ENCODE measurements at places on chromosomes 16 and 17.
A peak's percentile ranks its signal among the peaks of the same experiment; 100 is the strongest.

- no peak for DNase-seq
These were observed 57.7 kb downstream of the CMC2 start for GRCh38 chr16:80948886-80949493.

DNA sequence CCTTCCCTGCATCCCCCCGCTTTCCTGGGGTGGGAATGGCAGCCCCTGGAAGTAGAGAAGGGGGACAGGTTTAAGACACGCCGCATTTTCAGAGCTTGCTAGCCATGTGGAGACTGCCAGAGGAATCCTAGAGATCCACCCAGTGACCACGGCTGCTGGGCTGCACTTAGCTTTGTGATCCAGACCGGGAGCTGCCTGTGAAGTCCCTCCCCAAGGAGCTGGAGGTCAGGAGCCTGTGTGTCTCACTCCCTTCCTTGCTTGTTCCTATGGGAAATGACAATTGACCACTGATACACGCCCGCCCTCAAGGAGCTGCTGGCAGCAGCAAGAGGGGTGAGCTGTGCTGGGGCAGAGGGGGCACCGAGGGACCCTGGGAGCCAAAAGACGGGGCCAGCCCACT is 73.7 kb downstream of the SREBF1 start:
- DNase-seq, result no peak

DNA sequence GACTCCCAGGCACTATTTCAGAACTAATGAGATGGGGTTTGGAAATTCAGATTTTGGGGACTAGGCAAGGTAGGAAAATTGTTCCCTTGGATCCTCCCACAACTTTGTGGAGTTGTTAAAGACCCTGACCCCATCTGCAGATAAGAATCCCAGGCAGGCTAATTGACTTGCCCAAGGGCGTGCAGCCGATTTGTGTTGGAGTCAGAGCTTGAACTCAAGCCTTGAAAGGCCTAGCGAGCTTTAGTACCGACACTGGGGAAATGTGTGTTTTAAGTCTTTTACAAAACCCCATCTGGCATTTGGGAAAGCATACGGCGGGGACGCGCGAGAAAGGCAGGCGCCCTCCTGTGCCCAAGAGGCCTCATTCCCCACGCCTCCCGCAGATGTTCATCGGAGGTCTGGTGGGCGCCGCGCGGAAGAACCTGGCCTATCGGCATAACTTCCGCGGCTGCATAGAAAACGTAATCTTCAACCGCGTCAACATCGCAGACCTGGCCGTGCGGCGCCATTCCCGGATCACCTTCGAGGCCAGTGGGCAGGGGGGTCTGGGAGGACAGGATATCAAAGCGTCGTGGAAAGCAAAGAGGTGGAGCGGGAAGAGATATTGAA is 4.3 kb downstream of the CNTNAP1 start:
- no peak for DNase-seq

DNA sequence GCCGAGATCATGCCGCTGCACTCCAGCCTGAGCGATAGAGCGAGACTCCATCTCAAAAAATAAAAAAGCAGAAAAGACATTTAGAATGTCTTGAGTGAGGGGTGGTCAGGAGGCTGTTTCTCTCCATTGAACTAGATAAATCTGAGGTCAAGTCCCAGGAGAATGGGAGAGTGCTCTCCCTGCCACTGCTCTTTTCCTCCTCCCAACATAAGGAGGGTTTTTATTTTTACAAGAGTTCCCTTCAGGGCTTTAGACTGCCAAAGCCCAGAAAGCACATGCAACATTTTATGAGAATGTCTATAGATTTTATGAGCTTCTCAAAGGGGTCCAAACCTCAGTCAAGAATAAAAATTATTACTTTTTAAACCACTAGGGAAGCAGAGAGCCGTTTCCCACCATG is 1.6 kb downstream of the RND2 start:
- no peak for DNase-seq

GRCh38 chr16:19338335-19338734 is 52.8 kb downstream of the CLEC19A start:
- no peak for DNase-seq

DNA sequence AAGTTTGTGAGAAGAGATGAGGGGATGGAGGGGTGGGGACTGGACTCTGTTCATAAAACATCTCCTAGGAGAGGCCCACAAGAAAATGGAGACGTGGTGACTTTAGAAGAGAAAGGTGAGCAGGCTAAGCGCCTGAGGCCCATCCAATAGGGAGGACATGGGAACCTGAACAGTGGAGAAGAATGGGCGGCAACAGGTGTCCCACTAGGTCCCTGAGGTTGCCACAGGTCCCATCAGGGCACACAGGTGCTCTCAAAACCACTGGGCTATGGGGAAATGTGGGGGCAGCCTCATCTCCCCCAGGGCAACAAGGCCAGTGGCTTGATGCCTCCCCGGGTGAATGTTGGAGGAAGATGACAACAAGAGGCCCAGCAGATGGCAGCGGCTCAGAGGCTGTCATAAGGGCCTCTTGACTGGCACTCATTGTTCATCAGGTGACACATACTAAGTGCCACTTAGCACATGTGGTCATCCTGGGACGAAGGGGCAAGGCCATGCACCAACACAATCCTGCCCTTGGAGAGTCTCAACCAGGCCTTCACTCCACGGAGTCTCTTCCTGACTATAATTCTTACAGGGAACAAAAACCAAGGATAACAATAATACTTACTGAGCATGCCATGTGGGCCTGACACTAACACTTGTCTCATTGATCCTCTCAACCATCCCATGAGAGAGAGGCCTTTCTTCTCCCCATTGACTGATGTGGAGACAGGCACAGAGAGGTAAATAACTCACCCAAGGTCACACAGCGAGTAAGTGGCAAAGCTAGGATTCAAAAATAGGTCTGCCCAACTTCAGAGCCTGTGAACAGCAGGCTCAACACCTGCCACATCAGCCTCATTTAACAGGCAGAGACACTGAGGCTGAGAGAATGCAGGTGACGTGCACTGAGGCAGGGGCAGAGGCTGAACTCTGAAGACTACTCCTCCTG is 38.0 kb downstream of the CUEDC1 start:
- DNase-seq, result no peak

- peak; percentile 41 for DNase-seq
These were observed 527 bp downstream of the EIF5A start for GRCh38 chr17:7307686-7308624.

GRCh38 chr16:54792811-54793210 is 137.9 kb upstream of the IRX5 start:
- DNase-seq, result no peak

- no peak for DNase-seq
These were observed 559 bp downstream of the CACNG5 start for GRCh38 chr17:66835476-66835875.

DNA sequence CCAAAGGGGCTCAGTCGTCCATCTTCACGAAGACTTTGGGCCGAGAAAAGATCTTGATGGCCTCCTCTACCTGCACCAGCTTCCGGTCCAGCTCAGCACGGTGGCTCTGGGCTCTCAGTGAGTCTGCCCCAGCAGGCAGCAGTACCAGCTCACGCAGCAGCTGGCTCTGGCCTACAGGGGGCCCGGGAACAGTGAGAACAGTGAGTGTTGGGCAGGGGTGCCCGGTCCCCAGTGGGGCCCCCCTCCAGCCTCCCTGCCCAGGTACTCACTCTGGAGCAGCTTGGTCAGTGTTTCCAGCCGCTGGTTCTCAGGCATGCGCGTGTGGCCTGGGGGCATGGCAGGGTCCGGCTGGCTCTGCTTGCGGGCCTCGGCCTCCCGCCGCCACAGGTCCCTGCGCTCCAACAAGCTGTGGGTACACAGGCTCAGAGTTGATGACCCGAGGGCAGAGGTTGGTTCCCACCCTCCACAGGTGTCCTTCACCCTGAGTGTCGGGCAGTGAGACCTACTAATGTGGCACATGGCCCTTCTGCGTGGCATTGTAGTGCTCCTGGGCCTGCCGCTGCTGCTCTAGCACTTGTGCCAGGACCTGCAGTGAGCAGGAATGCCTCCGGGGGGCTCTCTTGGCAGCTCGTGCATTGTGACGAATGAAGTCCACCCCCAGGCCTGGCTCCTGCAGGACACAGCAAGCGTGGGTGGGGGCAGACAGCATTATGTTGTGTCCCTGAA is 2.6 kb downstream of the PARD6A start:
- no peak for DNase-seq

GRCh38 chr16:47780213-47780875 is 319.2 kb downstream of the PHKB start:
- DNase-seq, result no peak

GRCh38 chr16:15961060-15961511 is 11.7 kb downstream of the ABCC1 start:
- no peak for DNase-seq

DNA sequence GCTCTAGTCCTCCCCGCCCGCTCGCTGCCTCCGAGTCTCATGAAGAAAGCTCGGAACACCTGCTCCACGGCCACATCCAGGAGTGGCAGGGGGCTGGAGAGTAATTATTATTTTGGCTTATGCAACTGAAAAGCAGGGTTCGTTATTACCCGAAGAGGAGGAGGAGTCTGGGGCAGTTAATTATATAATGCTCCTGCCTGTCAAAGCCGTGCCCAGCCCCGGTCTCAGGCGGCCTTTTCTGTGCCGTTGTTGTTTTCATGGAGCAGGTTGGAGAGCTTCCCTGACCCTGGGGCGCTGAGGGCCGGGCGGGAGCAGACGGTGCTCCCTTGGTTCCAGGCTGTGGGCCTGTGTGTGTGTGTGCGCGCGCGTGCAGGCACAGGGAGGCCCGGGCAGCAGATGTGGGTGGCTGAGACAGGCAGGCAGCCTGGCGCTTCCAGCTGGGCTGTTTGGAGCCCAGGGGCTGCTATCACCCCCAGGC is 2.4 kb downstream of the JPH3 start:
- no peak for DNase-seq

GRCh38 chr17:34249061-34249460 is 6.0 kb upstream of the CCL2 start:
- DNase-seq, result no peak

GRCh38 chr17:82693168-82693867 is 5.2 kb downstream of the RAB40B start:
- DNase-seq, result no peak

- DNase-seq, result no peak
These were observed 122.5 kb upstream of the CACNG5 start for GRCh38 chr17:66712453-66712852.

- no peak for DNase-seq
These were observed 157.7 kb downstream of the CDH11 start for GRCh38 chr16:64964126-64964540.

- DNase-seq, result no peak
These were observed 142.5 kb downstream of the CMIP start for GRCh38 chr16:81586977-81587625.

DNA sequence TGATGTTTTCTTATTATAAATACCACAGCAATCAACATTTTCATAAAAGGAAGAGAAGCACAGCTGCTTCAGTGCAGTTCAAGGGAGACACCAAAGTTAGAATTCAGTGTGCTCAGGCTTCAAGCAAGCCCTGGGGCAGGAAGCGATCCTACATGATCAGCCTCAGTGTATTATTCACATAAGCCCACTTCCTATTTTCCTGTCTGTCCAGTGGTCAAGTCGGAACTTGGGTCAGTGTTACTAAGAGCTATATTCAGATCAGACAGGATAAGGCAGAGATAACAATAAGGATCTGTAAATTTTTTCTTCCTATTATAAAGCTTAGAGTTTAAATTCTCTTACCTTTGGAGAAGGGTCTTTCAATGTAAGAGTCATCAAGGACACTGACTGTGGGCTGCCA is 12.9 kb downstream of the HEATR6 start:
- no peak for DNase-seq

- DNase-seq, result no peak
These were observed 33.1 kb upstream of the RPTOR start for GRCh38 chr17:80511222-80512180.

DNA sequence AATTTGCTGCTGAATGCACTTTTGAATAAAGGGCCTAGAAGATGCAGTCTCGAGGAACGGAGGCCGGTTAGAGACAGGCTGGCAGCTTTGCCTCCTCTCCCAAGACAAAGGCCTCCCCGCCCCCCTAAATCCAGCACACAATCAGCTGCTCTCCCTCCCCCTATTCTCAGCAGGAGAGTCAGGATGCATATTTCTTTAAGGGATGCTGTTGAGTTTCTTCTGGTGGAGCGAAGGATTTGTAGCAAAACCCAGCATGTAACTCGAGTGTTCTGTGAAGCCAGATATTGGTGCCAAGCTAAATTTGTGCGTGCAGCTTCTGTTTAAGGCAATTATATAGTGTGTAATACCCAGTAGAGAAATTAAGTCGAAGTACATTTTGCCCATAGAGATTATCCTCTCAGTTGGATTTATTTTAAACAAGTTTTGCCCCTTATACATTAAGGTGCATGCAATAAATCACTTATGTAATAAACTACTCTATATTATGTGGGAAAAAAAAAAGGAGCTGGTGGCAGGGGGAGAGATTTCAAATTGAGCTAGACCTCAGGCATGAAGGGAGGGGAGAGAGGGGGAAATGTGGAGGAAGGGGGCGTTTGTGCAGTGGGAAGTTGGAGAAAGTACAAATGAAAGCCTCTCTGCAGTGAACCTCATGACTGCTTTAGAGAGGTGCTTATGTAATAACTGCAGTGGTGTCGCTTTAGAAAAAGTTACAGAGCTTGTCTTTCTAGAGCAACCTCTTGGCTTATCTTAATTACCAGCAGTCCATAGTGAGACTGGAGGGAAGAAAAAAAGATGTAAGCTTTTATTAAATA is 599.2 kb downstream of the MAF start:
- no peak for DNase-seq

DNA sequence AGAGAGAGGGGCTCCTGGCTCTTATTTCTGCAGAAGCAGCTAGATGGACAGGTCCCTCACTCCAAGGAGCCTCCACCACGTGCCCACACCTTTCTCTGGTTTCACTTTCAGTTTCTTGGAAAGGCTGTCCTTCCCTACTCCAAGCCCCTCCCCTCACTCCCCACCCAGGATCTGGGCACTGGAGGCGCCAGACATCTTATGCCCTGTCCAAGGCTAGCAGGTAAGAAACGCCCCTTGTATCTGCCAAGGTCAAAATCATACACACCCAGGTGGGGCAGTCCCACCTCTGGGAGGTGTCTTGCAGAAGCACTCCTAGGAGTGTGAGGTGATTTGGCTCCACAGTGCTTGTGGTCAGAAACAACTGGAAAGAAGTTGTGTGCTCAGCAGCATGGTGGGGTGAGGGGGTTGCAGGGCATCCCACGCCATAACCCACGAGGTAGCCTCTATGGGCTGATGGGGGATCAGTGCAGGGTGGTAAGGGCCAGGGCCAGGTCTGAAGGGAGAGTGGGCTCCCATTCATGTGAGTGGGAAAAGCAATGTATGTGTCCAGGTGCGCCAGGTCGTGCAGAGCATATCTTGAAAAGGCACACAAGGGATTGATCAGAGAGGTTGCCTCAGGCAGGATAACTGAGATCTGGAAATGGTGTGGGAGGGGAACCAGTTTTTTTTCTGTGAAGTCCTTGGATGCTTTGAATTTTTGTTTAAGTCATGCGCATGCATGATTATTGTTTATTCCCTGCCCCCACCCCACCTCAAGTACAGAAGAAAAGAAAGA is 31.8 kb upstream of the PRM1 start:
- DNase-seq, result no peak

DNA sequence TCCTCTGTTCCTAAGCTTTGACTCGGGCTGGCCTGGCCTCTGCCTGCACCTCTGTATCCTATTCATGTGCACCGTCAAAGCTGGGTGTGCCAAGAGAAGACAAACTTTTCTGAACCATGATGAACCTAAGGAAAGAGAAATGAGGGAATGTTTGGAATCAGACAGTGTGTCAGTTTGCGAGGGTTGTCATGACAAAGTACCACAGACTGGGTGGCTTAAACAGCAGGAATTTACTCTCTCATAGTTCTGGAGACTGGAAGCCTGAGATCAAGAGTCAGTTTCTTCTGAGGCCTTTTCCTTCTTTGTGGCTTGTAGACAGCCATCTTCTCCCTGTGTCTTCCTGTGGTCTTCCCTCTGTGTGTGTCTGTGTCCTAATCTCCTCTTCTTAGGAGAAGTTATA is 129.0 kb downstream of the KATNIP start:
- no peak for DNase-seq

- DNase-seq, result no peak
These were observed 1.3 kb downstream of the THRA start for GRCh38 chr17:40063901-40064531.

Data from GDM1 (cell line).